ENCODE measurements at places on chromosomes 4 and X.

DNA sequence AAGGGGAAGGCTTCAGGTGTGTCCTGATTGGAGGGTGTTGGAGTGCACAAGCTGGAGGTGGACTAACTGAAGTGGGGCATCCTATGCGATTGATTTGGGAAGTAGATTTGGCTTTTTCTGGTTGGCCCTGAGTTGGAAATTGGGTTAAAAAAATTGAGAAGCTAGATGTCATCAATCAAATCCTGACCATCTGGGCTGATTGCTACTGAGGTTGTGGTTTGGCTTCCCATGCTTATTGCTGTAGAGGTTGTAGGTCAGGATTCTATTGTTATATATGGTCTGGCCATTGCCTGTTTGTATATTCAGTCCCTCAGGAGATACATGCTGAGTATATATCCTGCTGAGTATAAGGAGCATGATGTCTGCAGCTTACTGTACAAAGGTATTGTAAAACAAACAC lies 7.7 kb upstream of the ZNF81 start:
- no peak for DNase-seq

GRCh38 chrX:21911481-21911880 lies 29.0 kb upstream of the SMS start:
- DNase-seq, result no peak

DNA sequence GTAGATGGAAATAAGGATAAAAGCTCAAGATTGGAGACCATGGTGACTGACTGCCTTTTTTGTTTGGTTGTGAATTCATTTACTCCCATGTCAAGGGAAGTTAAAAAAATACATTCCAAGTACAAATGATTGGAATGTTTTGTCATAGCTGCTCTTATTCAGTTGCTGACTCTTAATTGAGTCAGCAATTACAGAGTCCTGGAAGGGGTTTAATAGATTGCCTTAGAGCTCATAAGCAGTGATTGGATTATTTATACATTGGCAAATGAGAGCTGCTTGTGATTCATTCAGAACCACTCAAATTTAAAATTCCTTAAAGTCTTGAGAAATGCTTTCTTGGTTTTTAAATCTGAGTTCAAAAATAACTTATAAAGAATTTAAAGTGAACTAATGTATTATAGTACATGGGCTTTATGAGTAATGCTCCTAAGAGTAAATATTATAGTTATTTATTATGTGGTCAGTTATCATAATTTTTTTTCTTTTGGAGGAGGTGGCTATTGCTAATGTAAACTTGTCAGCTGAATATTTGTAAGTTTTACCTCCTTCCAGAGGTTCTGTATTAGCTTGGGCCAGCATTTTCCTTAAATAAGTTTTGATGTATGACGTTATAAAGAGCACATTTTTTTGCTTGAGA lies 13.6 kb downstream of the JADE1 start:
- no peak for DNase-seq

DNA sequence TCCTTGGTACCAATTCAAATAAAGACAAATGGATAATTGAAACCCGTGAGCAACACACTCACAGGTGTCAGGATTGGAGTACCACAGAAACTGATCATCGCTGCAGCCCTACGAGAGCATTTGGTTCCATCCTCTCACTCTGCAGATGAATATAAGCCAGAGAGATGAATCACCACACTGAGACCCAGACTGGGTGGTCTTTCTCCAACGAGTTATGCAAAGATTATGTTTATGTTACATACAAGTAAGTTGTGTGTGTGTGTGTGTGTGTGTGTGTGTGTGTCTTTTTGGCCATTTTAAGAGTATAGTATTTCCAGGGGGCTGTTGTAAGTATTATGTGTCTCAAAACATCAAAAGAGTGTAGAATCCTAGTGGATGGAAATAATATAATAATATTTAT lies 329.5 kb upstream of the ZFP42 start:
- DNase-seq, result no peak

DNA sequence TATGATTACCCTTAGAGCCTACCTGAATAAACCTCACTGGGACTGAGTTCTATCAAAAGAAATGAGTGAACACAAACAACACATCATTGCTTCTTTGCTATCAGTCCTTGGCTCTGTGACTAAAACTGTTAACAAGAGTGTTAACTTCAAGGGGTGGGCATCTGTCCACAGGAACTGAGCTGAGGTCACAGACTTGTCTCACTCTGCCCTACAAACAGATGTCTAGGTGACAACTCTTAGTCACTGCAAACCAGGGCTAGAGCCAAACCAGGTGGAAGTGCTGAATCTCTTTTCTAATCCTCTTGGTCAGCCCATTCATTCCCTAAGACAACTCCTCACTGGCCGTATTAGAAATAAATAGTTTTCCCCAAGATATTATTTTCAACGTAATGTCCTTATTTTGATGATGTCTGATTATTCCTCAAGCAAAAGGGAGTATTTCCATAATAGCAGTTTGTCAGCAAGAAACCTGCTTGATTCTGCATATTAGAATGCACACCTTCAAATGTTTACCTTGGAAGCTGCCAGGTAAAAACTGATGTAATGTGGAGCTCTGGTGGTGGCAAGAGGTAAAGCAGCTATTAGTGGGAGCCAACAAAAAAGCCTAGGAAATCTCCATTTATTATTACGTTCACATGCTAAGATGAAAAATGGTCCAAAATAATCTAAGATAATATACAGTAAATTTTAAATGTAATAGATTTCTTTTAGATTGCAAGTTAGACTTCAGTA lies 4.0 kb downstream of the COL25A1 start:
- DNase-seq, result no peak

GRCh38 chrX:130771230-130771629 lies 131.8 kb downstream of the ENOX2 start:
- DNase-seq, result no peak

DNA sequence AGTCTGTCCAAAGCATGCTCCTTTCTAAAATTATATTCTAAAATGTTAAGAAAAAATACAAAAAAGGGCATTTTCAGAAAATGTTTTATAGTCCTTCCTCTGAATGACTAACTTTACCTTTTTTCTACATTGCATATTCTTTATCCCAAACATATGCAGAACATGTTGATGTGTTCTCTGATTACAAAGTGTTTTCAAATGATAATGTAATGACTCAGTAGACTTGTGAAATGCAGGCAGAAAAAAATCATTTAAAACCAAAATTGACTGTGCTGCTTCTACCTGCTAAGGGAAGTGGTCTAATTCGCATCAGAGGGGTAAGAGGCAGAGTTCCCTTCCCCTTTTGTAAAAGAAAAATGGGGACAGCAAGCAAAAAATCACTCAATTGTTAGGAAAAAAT lies 22.7 kb upstream of the YTHDC1 start:
- DNase-seq, result no peak

DNA sequence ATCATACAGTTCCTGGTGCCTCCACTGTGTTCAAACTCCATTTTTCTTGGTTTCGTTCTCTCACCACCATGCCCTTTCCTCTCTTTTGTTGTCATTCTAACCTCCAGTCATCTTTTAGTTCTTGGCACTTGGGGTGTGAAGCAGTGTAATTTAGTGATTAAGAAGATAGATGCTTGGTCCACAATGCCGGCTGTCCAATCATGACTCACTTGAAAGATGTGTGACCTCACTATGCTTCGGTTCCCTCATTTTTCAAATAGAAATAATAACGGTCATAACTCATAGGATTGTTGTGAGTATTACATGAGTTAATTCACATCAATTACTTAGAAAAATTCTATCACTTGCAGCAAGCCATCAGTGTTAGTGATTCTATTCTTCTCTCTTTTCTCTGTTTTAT lies 327.8 kb downstream of the ADGRL3 start:
- no peak for DNase-seq

- no peak for DNase-seq
Observed at GRCh38 chr4:106495476-106495875, 126.9 kb upstream of the GIMD1 start.

GRCh38 chr4:32003548-32003947 lies 1283.4 kb downstream of the PCDH7 start:
- DNase-seq, result no peak

- DNase-seq, result no peak
Observed at GRCh38 chr4:109976189-109976588, 63.5 kb downstream of the EGF start.

DNA sequence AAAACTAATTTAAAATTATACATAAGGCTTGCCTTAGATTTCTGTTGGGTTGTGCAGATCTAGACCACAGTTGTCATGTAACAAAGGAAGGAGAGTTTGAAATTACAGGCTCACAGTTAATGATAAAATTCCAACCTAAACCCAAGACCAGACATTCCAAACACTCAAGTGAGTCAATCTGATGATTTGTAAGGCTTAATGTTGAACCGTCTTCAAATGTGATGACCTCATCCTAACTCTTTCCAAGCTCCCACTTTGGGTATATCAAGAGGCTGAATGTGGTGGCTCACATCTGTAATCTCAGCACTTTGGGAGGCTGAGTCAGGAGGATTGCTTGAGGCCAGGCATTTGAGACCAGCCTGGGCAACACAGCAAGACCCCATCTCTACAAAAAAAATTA lies 149.2 kb downstream of the TBL1X start:
- no peak for DNase-seq

- no peak for DNase-seq
Observed at GRCh38 chr4:94870146-94870545, 112.4 kb downstream of the BMPR1B start.

GRCh38 chr4:168496834-168497233 lies at the start of gene PALLD:
TSS of gene PALLD (plus strand) at chr4:168497052.
- no peak for DNase-seq

- no peak for DNase-seq
Observed at GRCh38 chr4:168317621-168318020, 931 bp downstream of the DDX60 start.

GRCh38 chr4:183030823-183031222 lies 68.2 kb upstream of the WWC2 start:
- no peak for DNase-seq

GRCh38 chr4:114466299-114466698 lies 132.3 kb upstream of the UGT8 start:
- DNase-seq, result no peak

GRCh38 chr4:36824682-36825081 lies 419.9 kb upstream of the NWD2 start:
- no peak for DNase-seq

DNA sequence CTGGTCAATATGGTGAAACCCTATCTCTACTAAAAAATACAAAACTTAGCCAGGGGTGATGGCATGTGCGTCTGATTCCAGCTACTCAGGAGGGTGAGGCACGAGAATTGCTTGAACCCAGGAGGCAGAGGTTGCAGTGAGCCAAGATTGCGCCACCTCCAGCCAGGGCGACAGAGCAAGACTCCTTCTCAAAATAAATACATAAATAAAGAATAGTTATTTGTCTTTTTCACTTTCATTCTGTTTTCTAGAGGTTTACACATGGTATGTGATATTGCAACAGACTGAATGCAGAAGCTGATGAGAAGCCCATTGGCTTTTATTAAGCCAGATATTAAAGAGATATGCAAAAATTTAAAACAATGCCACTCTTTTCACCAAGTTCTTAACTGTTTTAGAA lies 8.2 kb downstream of the KLHL15 start:
- DNase-seq, result no peak

DNA sequence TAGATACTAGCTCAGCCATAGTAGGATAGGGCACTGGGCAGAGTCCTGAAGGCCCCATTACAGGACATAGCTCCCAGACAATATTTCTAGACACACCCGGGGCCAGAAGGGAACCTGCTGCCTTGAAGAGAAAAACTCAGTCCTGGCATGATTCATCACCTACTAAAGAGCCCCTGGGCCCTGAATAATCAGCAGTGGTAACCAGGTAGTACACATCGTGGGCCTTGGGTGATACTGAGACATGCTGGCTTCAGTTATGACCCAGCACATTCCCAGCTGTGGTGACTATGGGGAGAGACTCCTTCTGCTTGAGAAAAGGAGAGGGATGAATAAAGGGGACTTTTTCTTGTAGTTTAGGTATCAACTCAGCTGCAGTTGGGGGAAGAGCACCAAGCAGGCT lies 104.3 kb upstream of the STK26 start:
- no peak for DNase-seq

DNA sequence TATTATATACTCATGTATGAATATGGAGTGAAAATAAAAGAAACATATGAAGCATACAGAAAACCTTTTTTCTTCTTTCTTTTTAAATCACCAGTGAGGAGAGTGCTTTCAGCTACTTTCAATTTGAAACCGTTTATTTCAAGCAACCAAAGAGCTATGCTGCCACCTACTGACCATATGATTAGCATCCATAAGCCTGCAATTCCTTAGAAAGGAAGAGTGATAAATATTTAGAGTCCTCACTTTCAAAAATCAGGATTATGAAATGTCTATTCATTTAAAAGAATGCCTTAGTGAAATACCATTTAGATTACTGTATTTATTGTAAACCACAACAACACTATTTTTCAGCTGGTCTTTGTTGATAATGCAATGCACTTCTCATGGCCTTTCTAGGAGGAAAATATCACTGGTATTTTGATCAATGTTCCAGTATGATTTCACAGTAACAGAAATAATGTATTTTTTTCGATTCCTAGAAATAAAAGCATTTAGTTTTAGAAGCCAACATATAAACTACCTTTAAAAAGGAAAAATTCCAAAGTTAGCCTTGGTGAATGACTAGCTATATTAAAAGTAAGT lies 667.6 kb downstream of the PCDH18 start:
- no peak for DNase-seq

GRCh38 chr4:27894951-27895350 lies 1034.3 kb downstream of the STIM2 start:
- DNase-seq, result no peak

DNA sequence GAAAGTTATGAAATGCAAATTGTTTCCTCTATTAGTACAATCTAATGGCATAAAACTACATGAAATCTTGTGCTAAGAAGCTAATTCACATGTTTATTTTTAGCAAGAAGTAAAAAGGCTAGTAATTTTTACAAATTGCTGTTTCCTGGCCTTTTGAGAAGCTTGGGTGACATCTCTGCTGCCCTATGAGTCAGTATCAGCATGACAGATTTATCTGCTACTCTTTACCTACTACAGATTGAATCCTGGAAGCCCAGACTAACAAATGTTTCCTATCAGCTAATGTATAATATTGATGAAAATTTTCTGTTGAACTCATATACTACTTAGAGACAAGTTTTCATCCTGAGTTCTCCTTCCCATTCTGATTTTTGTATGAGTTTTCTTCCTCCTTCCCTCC lies 232.4 kb downstream of the DCTD start:
- no peak for DNase-seq

DNA sequence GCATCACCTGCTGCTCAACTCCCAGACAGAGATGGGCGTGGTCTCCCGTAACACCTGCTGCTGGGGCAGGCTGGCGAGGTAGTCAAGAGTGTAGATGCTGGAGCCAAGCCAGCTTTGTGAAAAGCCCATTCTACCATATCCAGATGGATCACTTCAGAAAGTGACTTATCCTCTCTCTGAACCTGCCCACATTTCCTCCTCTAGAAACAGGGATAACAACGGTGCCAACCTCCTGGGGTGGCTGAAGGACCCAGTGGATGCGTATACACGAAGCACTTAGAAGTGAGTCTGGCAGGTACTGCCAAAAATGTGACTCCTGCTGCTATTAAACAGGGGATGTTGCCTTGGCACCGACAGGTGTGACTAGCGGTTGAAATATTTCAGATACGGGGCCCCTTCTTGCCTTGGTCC lies 95.8 kb downstream of the SORBS2 start:
- DNase-seq, result no peak
